ENCODE measurements at places on chromosomes 7 and 10.

- no peak for DNase-seq
These were observed 106.7 kb downstream of the LHPP start for GRCh38 chr10:124568339-124568738.

DNA sequence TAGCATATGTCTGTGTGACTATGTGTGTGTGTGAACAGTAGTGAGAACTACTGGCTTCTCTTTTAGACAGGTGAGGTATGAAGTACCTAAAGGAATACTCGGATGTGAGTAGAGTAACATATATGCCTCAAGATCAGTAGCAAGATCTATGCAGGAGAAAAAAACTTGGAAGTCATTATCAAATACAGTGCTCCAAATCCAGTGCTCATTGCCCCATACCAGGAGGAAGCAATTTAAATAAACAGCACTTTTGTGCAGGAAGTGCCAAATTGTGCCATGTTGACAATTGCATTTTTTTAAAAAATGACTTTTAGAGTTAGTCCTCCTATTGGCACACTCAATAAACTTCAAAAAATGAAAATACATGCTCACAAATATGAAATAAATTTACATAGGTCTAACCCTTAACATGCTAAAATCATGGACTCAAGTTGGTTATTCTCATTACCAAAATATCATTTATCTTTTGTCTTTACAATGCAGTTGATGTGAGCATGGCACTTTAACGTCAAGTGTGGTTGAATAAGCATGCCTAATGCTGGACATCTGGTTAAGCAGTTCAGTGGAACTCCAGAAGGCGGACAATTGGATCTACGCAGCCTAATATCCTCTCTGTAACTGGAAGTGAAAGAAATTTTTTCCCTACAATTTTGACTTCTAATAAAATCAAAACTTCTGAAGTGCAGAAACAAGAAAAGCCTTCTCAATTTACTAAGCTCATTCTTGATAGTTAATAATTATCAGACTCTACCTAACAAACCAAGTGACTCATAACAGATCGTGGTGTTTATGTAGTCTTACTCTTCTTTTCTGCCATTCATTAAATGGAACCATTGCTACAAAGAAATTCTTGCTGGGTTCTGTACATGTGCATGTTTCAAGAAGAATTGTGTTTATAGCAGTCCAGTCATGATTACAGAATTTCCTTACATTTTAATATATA lies 195.2 kb downstream of the MDFIC start:
- no peak for DNase-seq

DNA sequence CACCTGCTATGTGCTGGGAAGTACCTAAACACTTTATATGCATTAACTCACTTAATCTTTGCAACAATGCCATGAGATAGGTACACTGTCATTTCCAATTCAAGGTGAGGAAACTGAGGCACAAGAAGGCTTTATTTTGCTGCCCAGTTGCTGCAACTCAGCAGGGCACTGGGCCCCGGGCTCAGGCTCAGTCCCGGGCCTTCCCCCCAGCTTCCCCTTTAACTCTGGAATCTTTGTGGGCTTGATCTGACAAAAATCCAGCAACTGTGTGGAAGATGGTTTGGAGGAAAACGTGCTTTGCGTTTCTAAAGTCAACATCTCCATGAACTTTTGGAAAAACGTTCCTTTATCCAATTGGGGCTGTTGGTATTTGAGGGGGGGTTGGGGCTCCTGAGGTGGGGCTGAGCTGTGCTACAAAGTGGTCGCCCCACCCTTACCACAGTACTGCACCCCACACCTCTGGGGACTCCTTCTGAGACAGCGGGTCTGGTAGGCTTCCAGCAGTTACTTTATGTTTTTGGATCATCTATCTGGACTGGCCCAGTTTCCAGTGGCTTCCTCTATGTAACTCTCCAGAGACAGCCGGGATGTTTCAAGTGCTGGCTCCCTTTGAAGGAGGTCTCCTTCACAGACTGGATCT lies 40.5 kb upstream of the CAMK1D start:
- DNase-seq = no peak

DNA sequence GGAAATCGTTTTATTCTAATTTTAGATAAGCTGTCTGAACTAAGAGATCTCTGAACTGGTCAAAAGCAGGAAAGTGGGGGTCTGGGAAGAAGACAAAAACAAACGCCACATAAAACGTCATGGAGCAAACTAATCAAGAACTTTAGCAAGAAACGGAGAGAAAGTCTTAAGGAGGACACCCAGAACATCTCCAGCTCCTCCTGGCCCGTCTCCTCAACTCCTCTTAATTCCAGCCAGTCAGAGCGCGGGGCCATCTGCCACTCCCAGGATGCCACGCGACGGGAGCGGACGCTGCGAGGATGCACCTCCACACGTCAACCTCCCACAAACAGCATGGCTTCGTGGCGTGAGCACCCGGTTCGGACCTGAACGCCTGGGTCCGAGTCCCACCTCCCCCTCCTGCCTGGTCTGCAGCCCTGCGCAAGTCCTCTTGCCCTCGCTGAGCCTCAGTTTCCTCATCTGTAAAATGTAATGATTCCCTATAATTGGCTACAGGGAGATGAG lies 598 bp downstream of the MMS19 start:
- DNase-seq = peak; percentile 53

DNA sequence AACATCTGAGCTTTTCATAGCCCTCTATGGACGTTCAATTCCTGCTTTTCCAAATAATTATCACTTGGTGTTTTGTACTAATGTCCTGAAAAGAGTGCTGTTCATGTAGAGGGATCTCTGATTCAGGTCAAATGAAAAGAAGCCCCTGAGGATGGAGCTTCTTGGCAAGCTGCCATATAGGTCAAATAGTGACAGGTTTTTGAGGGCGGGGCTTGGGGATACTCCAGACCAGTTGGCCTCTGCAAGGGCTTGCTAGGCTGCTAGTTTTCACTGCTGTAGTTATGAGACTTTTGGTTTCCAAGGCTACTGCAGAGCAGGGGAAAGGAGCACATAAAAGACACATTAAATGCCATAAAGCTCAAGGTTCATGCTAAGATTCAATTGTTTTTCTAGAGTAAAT lies 257.2 kb upstream of the CACNA2D1 start:
- DNase-seq = no peak

- no peak for DNase-seq
These were observed 28.1 kb downstream of the EPHB4 start for GRCh38 chr7:100799037-100799896.

- DNase-seq = no peak
These were observed 44.1 kb downstream of the HGF start for GRCh38 chr7:81725812-81726127.

GRCh38 chr7:21256310-21256877 lies 171.5 kb upstream of the SP4 start:
- no peak for DNase-seq

DNA sequence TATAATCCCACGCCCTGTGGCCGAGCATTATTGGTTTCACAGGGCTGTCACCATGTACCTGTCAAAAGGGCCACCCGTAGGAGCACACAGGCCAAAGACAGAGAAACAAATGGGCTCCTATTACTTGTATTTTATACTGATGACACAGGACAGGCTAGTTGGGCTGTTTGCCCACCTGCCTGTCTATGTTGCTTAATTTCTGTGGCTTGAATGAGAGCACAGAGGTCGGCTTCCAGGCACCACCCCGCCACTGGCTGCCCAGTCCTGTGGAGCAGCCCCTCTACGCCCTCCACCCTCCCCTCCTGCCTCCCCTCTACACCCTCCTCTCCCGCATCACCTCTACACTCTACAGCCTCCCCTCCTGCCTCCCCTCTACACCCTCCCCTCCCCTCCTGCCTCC lies 652.9 kb downstream of the SDK1 start:
- no peak for DNase-seq

DNA sequence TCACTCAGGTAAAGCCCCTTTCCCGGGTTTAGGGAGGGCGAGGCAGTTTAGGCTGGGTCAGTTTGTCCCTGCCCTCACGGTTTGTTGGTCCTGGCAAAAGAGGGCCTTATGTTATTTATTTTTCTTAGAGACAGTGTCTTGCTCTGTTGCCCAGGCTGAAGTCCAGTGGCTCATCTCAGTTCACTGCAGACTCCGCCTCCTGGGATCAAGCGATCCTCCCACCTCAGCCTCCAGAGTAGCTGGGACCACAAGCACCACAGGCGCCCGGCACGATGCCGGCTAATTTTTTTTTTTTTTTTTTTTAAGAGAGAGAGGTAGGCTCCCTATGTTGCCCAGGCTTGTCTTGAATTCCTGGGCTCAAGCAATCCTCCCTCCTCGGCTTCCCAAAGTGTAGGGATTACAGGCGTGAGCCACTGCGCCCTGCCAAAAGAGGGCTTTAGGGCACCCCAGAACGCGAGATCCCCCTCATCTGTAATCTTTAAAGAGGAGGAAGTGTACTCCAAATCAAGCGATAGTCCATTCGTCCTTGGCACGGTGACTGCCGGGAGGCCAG lies 626 bp upstream of the BMS1 start:
- no peak for DNase-seq

- DNase-seq = no peak
These were observed 5.9 kb downstream of the TAF3 start for GRCh38 chr10:7824251-7824650.

- DNase-seq = no peak
These were observed 40.1 kb upstream of the STRIP2 start for GRCh38 chr7:129394101-129394500.

- DNase-seq = no peak
These were observed 9.5 kb downstream of the RNF32 start for GRCh38 chr7:156650042-156650441.

- DNase-seq = no peak
These were observed 45.6 kb downstream of the PDIA4 start for GRCh38 chr7:148982654-148983199.

DNA sequence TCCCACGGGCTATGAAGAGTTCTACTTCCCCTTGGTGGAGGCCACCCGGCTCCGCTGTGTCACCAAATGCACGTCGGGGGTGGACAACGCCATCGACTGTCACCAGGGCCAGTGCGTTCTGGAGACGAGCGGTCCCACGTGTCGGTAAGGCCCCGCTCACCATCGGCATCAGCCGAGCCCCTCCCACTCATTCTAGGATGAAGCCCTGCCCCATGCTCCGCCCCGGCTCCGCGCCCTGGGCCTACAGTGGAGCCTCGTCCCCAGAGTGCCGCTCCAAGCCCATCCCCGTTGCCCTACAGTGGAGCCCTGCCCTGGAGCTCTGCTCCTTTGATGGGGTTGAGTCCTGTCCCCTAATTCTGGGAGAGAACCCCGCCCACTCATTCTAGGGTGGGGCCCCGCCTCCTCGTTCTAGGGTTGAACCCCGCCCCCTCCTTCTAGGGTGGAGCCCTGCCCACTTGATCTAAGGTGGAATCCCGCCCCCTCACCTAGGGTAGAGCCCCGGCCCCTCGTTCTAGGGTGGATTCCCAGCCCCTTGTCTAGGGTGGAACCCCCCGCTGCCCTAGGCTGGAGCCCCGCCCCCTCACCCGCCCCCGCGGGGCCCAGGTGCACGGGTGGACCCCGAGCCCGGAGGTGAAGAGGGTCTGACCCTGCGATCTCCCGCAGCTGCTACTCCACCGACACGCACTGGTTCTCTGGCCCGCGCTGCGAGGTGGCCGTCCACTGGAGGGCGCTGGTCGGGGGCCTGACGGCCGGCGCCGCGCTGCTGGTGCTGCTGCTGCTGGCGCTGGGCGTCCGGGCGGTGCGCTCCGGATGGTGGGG lies 3.4 kb upstream of the MUC12 start:
- peak; percentile 62 for DNase-seq

- DNase-seq = no peak
These were observed 39.5 kb downstream of the CRHR2 start for GRCh38 chr7:30642789-30643188.

- no peak for DNase-seq
These were observed 31.5 kb upstream of the PRTFDC1 start for GRCh38 chr10:24983946-24984345.

- no peak for DNase-seq
These were observed 52.3 kb downstream of the CCDC3 start for GRCh38 chr10:12949248-12949647.
